ENCODE measurements at places on chromosomes 1 and 21.
A peak's percentile ranks its signal among the peaks of the same experiment; 100 is the strongest.

DNA sequence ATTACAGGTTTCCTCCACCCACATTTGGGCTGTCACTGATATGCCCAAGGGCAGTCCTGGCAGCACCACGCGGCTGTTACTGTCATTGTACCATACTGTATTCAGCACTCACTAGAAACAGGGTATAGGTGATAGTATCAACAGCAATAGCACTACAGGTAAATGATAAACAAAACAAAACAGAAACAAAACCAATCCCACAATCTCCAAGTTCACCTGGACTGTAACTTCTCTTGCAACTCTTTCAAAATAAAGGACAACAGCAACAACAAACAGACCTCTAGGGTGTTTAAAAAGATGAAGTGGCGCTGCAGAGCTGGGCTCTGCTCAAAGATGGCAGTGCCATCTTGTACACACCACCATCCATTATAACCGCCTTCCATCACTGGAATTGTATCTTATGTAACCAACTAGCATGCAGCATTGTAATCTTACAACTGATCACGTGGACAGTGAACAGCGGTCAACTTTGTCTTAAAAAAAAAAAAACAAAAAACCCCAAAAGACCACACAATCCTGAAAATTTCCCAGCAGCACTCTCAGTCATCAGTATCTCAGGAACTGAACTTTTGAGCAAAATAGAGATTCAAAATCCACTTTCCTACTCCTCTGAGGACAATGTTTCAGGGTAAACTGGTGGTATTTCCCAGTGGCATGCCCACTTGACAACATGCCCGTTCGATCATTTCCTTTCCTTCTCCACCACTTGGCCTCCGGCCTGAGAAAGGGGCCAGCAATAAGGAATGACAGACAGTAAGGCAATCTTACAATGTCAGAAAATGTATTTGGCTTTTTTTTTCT, 3.8 kb downstream of the IRF2BP2 start:
- DNase-seq: no peak

GRCh38 chr1:157095551-157095950, 4.1 kb downstream of the ETV3L start:
- no peak for DNase-seq

GRCh38 chr1:56404066-56404465, 175.3 kb downstream of the PLPP3 start:
- no peak for DNase-seq

GRCh38 chr1:1212780-1213344, 1.1 kb downstream of the TNFRSF4 start:
- DNase-seq: no peak

GRCh38 chr1:202565890-202566602, 144.2 kb downstream of the SYT2 start:
- DNase-seq: no peak

GRCh38 chr1:226097866-226098625, 35.5 kb downstream of the H3-3A start:
- DNase-seq: no peak

- DNase-seq: peak; percentile 70
Observed at GRCh38 chr1:178645808-178646200, 79.2 kb upstream of the RALGPS2 start.

DNA sequence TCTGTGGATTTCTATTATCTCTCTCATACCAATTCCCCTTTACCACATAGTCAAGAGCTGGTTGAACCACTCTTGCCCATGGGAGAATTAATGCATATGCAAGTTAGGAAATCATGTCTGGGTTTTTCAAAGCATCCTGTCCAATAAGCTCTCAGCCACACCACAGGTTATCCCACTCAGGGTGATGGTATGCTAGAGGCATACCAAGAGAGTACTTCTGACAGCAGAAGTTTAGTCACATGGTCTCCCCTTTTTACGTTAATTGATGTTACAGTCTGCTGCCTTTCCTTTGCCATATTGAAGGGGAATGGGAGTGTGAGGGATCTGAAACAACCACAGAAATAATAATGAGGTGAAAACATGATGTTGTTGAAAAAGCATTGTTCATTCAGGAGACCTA, 135.8 kb upstream of the PBX1 start:
- DNase-seq: no peak

- DNase-seq: no peak
Observed at GRCh38 chr21:42350318-42350910, 380 bp downstream of the TFF2 start.

GRCh38 chr1:234972411-234973191, 156.0 kb downstream of the TOMM20 start:
- no peak for DNase-seq

- DNase-seq: no peak
Observed at GRCh38 chr1:183330335-183330734, 87.8 kb downstream of the NMNAT2 start.

Data from BJ (cell line).